Islet precursor cell (in vitro differentiated cells): ENCODE measurements at places on chromosomes 1 and 21.

DNA sequence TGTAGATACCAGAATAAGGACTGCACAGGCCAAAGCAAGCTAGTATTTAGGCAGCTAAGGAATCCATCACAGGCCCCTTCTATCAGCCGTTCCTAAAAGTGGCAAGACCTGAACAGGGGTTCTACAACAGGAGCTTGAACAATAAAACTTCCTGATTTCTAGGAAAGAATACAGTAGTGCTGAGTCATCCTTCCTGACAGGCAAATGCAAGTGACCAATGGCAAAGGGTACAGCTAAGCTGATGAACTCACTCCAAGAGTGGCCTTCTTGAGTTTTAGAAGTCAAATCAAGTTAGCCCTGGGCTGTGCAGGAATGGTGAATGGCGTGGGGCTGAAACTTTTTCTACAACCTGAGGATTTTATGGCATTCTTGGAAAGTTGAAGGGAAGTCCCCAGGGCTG is 112.9 kb downstream of the GREM2 start:
- DNase-seq, result peak; percentile 94

DNA sequence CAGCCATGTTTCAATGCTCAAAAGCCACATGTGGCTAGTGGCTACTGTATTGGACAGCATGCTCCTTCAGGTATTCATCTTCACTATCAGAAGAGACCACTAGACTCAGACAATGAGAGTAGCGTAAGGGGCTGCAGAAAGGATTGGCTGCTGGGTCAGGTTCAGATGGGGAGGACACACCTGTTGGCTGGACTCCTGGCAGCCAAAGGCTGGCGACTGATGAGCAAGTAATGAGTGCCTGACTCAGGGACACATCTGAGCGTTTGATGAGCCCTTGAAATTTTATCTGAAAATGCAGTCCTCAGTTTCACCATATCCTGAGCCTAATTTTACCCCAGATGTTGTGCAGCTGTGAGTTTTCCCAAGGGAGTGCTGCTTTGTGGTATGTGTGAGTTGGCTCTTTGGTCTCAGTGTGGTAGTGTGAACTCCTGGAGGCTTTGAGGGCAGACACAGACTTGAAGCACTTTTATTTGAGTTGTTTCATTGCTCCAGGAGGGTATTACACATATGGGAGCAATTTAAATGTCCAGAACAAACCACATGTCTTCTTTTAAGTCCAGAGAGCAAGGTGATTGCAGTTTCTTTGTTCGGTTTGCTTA is 9.6 kb downstream of the ST6GALNAC3 start:
- DNase-seq, result no peak

- no peak for DNase-seq
Measured at GRCh38 chr1:118504867-118505266, 319.8 kb upstream of the SPAG17 start.

DNA sequence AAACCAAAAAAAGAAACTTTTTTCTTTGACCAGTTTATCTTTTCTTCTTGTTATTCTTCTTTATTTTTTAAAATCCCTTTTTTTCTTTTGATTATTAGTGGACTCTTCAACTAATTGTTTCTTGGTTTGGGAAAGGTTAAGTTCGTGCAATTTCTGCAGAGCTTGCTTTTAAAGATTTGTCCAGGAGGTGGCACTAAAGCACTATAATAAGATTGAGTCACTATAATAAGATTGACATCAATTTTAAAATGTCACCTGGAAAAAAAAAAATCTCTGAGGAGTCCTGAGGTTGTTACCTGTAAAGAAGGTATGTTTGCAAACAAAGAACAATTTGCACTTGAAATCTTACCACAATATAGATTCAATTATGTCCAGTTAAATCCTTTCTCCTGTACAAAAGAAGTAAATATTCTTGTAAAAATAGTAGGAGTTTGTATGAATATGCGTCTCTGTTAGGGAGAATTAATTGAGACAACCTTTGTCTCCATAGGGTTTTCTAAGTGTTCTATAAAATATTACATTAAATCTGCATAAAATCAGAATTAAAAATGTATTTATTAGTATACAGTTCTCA is 166.7 kb downstream of the ADGRL4 start:
- no peak for DNase-seq

DNA sequence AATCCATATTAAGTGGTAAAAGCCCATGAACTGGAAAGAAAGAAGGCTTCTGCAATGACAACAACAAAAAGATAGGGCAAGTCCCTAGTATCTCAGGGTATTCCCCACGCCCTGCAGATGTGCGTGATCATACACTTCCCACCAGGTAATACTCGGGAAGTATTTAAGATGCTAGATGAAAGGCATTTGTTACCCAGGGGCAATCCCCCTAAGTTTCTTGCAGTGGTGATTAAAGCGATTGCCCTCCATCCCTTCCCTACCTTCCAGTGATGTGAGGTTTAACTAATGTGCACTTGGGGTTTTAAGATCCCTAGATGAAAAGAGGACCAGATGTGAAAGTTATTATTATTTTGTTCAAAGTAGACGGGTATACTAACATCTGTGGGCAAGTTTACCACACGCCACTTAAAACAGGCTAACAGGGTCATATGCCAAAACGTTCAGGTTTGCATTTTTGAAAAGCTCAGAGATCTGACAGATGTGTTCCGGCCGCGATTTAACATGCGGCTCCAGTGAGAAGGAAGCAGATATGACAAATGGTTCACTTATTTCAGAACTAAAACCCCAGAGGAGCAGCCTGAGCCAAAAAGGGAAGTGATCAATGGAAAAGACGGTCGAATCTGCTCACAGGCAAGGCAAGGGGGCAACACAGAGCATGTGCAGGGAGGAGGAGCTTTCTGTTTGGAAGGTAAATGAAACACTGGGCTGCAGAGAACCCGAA is 17.4 kb downstream of the TIAM1 start:
- DNase-seq, result no peak

- DNase-seq, result no peak
Measured at GRCh38 chr1:219682788-219683187, 69.9 kb upstream of the ZC3H11B start.

- peak; percentile 60 for DNase-seq
Measured at GRCh38 chr1:67350783-67351182, 43.1 kb downstream of the IL12RB2 start.

DNA sequence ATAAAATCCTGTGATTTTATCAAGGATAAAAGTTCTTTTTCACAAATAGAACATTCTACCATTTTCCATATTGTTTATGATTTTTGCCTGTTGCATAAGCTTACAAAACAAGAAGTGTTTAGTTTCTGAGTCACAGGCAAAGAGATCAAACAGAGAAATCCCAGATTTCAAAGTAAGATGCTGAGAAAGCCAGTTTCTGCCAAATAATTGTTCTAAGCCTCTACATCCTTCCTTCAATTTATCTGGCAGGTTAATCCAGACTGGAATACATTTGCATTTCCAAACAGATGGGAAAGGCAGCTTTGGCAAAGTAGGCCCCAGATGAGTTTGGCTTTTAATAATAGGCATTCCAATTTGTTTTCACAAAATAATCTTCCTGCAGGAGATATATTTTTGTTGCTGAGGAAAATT is 2.5 kb downstream of the SLC1A7 start:
- no peak for DNase-seq

GRCh38 chr1:25914074-25914995 is 8.1 kb upstream of the STMN1 start:
- peak; percentile 67 for DNase-seq

DNA sequence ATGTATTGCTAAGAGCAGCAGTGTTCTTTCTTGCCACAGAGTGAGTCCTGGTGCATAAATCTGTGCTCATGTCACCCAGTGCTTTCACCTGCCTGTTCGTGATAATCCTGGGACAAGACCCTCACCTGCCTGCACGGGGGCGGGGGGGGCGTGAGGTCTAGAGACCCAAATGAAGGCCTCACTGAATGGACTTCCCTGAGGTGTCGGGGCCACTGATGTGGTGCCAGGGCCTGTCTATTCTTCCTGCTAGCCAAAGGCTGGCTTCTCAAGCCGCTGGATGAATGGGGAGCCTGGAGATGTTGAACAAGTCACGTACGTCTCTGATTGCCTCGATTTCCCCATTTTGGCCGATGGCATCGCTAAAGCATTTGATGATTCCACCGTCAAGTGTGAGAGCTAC is 118.8 kb upstream of the IRF2BP2 start:
- peak; percentile 44 for DNase-seq

DNA sequence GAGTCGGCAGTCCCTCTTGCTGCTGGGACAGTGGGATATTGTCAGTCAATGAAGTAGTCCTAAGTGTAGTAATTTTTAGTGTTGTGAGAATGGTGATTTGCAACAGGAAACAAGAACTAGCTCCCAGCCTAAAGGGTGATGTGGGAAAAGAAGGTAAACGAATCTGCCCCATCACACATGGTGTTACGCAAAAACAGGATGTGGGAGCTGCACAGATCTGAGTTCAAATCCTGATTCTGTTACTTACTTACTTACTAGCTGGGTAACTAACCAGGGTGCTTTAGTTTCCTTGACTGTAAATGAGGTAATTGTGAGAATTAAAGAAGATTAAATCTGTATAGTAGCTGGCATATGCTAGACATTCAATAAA is 22.3 kb downstream of the NAV1 start:
- DNase-seq, result no peak

DNA sequence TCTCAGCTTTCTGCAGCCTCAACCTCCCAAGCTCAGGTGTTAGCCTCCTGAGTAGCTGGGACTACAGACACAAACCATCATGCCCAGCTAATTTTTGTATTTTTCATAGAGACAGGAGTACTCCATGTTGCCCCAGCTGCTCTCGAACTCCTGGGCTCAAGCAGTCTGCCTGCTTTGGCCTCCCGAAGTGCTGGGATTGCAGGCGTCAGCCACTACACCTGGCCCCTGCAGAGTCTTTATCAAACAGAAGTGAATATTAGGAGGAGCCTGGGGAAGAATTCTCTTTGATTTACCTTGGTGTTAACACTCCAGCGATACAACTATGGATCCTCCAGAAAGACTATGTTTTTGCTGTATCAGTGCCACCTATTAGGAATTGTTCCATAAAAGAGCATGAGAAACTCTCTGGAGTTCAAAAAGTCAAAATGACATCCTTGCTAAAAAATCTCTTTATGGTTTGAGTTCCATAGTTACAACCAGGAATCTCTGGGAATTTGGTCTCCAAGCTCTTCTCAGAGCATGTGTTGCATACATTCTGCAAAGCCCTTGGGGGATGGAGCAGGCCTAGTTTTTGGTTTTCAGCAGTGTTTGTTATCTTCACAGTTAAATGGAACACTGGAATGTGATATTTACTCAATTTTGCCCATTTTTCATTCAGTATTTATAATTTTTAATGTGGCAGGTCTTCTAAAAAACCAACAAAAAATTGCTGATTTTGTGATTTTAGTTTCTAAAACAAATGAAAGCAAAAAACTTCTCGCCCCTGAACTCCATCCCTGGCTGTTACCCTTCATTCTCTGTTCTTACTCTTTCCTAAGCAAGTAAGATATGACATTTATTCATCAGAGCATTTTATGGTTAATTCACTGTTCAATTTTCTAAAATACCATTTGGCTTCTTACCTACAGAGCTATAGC is 77.3 kb downstream of the OLFML2B start:
- no peak for DNase-seq

DNA sequence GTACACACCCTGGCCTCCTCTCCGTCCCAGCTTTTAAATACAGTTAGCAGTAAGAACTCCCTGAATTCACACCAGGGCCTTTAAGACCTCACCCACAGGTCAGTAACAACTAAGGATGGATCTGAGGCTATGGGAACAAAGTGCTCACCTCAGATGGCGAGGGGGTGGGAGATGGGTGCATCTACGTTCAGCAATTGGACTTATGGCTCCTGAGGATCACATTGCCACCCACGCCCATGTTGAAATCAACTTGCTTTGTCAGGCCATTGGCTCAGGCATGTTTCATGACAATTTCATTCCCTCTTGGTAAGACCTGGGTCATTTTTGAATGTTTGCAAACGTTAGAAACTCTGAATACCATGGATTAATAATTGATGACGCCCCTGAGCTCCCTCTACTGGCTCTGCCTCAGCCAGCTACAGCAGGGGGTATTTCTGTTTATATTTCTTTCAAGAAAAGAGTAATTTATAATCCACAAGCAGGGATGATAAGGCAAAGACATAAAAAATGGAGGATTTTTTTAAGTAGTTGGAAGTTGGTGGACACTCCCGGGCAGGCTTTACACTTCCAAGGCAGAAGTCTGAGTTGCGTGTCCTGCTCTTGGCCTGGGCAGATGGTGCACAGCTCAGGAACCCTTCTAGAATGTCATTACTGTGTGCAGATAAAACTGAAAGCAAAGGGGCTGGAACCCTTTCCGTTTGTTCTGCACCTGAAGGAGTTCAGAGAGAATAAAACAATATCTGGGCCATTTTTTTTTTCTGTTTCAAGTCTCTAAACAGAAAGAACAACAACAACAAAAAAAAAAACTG is 13.7 kb upstream of the LBR start:
- DNase-seq, result no peak
